Ascending aorta (tissue), 2 donors: ENCODE measurements at places on chromosomes 1 and 21. TPM values are rescaled to one million over a fixed set of nuclear protein-coding genes. Genes with fewer than 3 reads are reported as not detected.

DNA sequence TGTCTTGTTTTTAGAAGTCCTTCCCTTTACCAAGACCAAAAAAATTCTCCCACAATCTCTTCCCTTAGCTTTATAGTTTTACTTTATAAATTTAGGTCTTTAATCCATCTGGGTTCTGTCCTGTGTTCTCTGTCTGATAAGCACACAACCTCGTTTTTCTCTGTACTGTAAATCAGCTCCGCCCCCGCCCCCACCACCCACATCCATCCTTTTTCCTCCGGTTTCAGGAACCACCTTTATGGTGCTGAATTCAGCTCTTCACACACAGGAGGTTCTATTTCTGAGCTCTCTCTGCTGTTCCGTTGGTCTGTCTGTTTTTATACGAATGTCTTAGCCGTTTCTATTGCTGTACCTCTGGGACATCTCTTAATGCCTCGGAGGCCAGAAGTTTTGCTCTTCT is 44.5 kb downstream of the ACTL8 start:
- no peak for DNase-seq

PAPPA2 gene
- total RNA-seq = 2.9 TPM

GUCA2B gene
- not detected for total RNA-seq

GRCh38 chr1:3369446-3370076 is 84.9 kb upstream of the ARHGEF16 start:
- DNase-seq = peak; percentile 79

DNA sequence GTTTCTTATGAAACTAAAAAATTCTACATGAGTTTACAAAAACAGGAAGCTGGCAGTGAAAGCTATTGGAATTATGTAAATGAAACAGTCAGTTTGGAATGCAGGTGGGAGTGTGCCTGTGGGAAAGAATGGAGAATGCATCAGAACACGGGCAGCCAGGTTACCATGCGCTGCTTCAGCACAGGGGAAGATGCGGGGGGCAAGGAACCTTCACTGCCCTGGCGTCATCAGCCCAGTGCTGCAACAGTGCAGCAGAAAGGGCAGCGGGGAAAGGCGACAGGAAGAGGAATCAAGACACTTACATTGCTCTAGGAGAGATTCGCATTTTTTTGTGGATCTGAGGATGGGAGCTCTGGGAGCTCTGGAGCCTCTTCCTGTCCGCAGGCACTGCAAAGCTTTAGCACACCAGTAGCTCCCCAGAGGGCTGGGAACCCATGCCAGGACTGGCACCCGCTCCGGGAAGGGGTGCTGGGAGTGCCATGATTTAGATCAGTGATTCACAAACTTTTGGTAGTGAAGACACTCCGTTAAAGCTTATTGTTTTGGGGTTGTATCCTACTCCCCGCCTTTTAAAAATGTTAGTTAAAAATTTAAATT is 64.1 kb upstream of the WDR26 start:
- DNase-seq = no peak

- DNase-seq = peak; percentile 40
These were observed 27.9 kb upstream of the TRABD2B start for GRCh38 chr1:48025076-48025475.

DNA sequence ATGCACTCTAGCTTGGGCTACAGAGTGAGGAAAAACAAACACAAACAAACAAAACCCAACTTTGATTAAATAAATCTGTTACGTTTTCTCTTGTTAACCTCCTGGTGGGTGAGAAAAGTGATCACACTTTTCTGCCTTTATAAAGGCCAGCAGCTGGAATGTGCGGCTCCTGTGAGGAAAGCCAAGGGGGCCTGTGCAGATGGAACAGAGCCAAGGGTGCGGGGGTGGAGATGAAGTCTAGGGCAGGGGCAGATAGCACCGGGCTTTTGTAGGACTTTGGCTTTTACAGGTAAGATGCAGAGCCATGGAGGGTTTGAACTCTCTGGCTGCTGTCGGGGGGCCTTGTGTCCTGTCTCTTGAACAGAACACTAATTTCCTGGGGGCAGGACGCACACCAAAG is 40.7 kb upstream of the GPR37L1 start:
- DNase-seq = no peak

GRCh38 chr1:184210031-184210430 is 158.5 kb downstream of the TSEN15 start:
- DNase-seq = no peak

- no peak for DNase-seq
These were observed 47.2 kb downstream of the MORN1 start for GRCh38 chr1:2344121-2344681.

GRCh38 chr21:43911015-43911934 is 46.3 kb downstream of the AGPAT3 start:
- no peak for DNase-seq

PTGFRN gene
- 11.2 TPM for total RNA-seq

- DNase-seq = no peak
These were observed 253.5 kb upstream of the CACYBP start for GRCh38 chr1:174746024-174746808.

SPRR2B gene
- not detected for total RNA-seq

DNA sequence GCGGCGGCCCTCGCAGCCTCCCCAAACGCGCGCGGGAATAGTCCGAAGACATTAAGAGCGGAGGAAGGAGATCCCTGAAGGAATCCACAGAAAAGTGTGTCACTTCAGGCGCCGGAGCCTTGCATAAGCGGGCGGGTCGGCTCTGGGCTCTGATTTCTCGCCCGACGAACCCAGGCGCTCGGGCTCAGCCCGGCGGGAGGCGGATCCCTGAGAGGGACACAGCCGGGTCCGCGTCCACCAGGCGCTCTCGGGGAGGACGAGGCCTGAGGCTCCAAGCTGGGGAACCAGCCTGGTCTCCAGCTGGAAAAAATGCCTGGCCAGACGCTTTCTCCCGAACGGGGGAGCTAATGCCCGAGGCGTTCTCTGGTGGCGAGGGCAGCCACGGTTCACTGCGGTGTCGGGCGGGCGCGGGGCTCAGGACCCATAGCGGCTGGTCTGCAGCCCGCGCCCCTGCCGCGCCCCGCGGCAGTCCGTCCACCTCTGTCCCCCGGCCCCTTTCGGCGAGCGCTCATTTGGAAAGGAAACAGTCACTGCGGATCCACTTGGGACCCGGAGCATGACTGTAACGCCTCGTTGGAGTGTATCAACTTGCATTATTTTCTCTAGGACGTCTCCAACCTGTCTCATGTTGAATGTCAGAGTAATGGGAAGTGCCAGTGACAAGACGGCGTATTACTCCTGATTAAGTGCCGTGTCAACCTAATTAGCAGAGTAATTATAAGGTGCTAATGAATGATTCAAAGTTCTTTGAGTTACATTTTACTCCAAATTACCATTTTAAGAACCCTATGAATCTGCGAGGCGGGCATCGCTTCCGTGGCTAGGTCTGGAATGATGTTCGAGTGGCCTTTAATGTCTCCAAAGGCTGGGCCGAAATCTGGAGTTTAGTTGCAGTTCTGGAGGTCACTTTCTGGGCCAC is 1.6 kb upstream of the BARHL2 start:
- DNase-seq = no peak

DNA sequence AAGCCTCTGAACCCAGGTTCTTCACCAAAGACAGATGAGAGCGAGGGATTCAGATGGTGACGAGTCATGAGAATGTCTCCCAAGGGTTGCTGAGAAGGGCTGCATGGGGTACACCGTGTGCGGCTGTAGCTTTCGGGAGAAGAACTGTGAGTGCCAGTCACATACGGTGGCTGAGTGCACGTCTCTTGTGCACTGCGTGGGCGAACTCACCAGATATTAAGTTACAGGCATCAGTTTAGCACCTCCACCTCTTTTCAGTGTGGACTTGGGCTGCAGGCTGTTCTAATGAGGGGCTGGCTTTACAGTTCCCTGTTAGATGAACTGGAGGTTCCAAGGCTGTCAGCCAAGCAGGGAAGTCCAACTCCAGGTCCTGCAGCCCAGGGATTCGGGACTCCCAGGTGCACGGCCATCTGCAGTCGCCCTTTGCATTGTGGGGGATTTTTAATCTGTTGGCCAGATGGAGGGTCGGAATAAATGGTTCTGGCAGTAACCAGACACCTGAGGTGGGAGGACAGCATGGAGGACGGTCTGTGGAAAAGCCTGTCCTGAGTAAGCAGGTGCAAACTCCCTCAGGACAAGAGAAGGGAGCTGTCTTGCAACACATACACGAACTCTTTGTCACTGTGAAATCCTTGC is 26.5 kb upstream of the AVPR1B start:
- DNase-seq = no peak

DNA sequence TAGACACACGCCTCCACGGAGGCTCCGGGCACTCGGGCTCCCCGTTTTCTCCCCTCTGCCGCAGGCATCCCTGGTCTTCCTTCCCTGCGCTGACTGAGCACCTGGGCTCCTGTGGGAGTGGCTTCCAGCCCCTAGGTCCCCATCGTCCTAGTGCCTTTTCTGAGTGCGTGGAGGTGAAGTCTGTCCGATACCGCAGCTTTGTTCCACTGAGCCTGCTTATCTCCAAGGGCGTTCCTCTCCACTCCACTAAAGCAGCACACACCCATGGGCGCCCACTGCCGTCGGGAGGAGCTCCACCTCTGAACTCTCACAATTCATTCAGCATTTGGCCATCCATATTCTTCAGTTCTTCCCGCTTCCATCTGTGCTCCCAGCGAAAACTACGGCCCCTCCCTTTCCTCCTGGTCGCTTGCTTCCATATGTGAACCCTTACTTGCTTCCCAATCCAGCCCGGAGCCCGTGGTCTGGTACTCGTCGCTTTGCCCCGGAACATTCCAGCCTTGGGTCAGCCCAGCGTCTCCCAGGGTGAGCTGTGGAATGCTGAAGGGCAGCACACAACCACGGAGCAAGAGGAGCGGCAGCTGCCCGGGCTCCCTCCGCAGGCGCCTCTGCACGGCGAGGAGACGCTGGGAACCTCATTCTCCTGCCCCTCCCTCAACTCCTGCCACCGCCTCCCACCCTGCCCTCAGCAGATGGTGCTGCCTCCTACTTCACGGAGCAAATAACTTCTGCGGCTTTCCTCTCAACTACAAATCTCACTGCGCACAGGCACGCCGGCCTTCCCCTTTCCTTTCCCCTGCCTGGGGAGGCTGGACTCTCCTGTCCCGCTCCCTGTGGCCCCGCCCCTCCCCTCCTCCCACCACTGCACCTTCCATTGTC is 27.5 kb downstream of the ATP8B2 start:
- peak; percentile 75 for DNase-seq

TMPRSS15 gene
- total RNA-seq = not detected

DNA sequence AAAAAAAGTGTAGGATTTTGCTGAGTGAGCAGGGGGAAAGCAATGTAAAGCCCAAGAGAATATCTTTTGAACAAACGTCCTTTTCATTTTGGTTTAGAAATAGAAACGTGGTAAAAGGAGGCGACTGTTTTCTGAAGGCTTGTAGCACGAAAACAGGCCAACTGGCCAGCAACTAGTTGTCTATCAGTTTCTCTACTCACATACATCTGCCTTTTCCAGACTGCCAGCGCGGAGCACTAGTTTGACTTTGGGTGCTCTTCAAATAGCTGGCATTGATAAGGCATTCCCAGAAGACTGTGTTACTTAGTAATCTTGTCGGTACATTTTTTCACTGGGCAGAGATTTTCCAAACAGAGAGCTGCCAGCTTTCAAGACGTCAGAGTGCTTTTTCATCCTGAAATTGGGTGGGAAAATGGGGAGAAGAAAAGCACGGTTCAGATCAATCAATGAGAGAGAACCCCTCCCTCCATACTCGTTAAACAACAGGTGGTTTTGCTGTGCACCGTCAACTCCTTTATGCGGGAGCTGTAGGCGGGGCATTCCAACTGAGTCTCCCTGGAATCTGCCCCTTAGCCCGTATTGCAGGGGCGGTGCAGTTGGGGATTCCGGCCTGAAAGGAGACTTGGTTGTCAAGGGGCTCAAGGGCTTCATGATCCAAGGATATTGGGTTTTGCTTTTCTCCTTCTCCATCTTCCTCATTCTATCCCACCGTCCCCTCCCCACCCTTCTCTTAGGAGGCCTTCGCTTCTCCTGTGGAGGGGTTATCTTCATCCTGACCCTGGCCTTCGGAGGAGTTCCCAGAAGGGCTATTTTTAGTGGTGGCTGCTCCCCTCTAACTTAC is 884 bp upstream of the LRRC8C start:
- no peak for DNase-seq

SPRR1B gene
- not detected for total RNA-seq

TDRD10 gene
- total RNA-seq = 4.6 TPM

GRCh38 chr1:20356850-20357459 is 66.3 kb downstream of the VWA5B1 start:
- no peak for DNase-seq
